Epithelial cell of prostate (primary cell): ENCODE measurements at places on chromosomes 5 and 9.

DNA sequence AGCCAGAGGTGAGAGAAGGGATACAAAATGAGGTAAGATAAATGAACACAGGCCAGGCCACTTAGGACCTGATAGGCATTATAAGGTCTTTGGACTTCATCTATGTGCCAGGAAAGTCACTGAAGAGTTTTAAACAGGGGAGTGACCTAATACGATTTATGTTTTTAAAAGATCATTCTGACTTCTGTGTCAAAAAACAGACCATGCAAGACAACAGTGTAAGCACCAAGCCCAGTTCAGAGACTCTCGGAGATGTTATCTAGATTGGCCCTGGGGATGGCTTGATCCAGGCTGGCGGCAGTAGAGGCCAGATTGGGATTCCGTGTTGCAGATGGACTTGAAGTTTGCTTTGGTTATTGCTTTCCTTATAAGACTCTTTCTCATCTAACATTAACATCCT lies 43.0 kb upstream of the DPYSL3 start:
- no peak for DNase-seq

- no peak for DNase-seq
Measured at GRCh38 chr9:91785447-91785842, 164.6 kb downstream of the ROR2 start.

DNA sequence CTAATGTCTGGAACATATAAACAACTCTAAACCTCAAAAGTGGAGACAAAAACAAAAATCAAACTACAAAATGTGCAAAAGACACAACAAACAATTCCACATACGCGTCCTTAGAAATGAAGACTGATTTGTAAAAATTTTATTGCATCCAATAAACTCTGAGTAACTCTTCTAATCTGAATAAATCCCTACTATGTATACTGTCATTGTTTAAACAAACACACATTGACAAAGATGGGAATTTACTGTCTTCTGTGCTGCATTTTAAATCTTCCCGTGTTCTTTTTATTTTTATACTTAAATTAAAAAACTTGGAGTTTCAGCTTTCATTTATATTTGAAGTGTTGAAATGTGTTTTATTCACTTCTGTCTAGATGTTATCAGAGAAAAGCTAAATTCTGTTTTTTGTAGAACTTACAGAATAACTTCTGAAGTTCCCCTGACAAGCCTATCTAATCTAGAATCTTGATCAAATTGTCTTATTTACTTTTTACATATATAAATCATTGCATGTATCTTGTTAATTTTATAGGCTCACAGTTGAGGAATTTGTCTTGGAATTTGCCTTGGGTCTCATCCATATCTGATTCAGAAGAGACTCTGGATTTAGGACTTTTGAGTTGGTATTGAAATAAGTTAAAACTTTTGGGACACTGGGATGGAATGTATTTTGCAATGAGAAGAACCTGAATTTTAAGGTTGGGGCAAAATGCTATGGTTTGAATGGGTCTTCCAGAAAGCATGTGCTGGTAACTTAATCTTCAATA lies 2064.4 kb upstream of the C9orf72 start:
- DNase-seq = no peak

- DNase-seq = no peak
Measured at GRCh38 chr5:78234804-78235203, 59.7 kb downstream of the AP3B1 start.

DNA sequence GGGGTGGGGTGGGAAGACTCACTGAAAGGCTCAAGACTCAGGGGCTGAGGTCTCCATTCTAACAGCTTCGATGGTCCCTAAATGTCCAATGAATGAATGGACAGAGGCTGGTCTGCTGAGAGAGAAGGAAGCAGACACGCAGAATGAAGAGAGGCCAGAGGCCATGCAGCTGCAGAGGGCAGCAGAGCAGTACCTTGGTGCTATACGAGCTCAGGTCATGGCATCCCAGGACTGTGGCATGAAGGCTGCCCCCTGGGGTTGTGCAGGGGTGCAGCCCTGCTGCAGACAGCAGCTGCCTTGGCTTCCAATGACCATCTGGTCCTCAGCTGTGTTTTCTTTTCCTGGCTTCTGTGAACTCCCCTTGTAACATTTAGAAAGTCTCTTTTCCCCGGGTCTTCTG lies 15.2 kb upstream of the CORO2A start:
- DNase-seq = no peak

- DNase-seq = no peak
Measured at GRCh38 chr5:45109062-45109461, 300.3 kb downstream of the MRPS30 start.

GRCh38 chr5:14039576-14039975 lies 95.1 kb upstream of the DNAH5 start:
- peak; percentile 73 for DNase-seq

DNA sequence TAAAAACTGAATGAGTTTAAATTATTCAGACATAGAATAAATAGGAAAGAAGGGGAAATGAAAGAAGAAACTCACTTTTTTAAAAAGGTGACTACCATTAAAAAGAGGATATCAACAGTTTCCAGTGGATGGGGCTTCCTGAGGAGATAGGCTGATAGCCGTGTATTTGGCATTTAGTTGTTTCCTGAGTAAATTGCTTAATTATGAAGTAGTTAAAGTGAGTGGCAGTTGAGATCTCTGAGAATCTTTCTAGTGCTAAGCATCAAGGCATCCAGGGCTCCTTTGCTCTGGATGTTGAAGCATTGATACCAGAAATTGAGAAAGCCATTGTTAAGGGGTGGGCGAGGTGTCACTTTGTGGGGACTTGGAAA lies 2.7 kb downstream of the TNFAIP8 start:
- no peak for DNase-seq

DNA sequence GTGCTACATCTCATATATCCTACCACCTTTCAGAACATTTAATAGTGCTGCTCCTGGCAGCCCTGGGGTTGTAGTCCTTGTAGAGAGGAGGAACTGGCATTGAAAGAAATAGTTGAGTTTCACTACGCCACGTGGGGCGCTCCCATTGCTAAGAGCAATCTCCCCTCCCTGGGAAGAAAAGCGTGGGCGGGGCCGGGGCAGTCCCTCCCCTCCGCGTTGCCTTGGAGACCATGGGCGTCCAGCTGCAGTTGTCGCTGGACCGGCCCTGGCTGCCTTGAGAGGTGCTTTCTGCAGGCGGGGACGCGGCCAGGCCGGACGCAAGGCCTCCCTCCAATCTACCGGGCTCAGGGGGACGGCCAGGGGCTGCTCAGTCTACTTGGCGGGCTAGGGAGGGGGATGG lies 368 bp upstream of the CCDC180 start:
- peak; percentile 33 for DNase-seq

DNA sequence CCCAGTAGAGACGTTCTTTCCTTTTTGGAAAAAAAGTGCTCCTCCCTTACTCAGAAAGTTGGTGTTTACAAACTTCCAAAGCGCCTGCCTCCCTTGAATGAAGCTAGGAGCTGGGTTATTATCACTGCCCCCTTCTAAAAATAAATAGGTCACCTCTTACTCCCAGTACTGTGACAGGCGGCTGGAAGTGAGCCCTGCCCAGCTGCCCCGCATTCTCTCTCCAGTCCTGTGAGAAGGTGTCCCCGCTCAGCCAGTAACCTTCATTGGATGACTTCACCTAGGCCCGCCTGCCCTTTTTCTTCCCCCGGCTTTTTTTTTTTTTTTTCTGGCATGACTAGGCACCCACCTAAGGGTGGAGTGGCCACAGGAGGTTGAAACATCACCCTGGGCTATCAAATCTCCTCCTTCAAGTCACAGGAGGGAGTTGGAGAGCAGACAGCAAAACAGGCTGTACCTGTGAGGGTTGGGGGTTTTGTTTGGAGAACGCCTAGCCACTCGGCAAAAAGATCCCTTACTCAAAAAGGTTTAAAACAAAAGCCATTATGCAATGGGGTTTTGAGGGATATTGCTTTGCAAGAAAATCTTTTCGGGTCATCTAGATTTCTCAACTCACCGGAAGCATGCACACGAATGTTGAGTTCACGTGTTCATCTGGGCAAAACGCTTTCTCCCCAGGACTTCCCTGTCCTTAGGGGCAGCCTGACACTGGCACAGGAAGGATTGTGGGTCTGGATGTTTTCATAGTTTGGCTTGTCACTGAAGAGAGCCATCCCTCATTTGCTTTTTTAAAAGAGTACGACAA lies 43.3 kb upstream of the ZNF622 start:
- no peak for DNase-seq

DNA sequence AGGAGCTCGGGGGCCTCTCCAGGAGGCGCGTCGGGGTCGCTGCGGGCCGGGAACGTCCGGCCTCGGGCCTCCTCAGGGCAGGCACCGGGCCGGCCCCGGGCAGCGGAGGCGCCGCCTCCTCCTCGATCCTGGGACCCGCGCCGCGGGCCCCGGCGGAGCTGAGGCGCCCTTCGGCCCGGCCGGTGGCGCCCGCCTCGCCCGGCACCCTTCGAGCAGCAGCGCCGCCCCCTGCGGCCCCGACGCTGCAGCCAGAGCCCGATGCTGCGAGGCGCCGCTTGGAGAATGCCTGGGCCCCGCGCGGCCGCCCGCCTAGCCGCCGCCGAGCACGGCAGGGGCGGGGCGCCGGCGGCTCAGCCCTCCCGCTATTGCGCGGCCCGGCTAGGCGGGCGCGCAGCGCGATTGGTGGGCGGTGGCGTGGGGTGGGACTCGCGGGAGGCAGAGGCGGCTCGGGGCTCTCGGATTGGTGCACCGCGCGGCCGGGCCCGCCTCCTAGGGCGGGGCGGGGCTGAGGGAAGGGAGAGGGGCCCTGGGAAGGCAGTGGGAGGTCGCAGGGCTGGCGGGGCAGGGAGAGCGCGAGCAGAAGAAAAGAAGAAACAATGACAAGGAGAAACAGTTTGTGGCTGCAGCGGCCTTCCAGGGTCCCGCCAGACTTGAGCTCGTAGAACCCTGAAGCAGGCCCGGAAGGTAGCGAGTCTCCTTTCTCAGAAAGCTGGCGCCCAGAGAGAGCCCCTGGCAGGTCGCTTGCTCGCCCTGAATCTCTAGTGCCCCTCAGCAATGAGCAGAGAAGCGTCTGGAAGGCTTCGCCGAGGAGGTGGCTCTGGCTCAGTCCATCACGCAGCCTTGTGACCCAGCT lies at the start of gene EEIG1:
EEIG1 (minus strand) TSS at position 284 of the 853 bp plus-strand sequence. CDS start 852 bp downstream, outside the sequence.
- DNase-seq = no peak

- no peak for DNase-seq
Measured at GRCh38 chr5:177496727-177497291, 595 bp downstream of the PDLIM7 start.

- DNase-seq = no peak
Measured at GRCh38 chr5:38189081-38189504, 69.3 kb upstream of the EGFLAM start.
